Ascending aorta (tissue), 2 donors: ENCODE measurements at places on chromosomes 5 and 9.

DNA sequence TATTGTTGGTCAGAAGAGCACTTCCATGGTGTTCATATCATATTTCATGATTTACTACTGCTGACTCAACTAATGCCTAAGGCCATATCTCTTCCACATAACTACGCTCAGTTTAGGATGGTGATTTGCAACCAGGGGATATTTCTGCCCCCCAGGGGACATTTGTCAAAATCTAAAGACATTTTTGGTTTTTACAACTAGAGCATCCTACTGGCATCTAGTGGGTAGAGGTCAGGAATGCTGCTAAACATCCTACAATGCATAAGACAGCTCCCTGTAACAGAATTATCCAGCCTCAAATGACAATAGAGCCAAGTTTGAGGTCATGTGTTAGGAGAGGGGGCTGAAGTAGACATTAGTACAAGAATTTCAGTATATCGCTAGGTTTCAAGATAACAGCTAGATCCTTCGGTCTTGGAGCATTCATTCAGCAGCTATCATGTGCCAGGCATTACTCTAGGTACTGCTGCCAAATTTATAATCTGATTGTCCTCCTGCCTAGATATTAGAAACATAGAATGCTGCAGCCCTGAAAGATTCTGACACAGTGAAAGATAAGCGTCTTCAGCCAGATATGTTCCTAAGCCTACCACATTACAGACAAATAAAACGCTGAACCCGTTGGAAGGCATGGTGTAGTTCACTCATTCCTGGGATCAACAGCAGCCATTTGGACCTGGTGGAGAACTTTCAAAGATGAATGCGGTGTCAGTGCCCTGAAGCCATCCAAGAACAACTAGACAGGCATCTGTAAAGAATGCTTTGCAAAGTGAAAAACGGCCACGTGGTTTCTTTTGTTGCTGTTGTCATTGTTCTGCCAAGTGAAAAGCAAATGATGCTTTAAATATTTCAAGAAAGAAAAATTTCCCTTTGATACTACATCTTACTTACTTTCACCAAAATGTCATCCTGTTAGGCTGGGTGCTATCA lies 55.5 kb upstream of the FST start:
- no peak for DNase-seq

DNA sequence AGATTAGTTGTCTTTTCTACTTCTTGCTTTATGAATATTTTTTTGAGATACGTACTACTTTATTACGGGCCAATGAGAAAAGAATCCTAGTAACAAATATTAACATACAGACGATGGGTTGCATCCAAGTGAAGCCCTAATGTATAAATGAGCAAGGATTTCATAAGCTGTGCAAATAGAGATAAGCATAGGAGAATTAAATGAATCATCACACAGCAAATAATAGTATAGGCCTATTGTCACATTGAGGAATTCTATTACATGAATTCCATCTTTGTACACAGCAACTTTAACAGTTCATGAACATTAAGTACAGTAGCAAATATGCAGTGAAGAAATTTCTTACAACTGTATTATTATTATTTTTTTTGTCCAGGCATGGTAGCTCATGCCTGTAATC lies 78.0 kb downstream of the ACER2 start:
- no peak for DNase-seq

DNA sequence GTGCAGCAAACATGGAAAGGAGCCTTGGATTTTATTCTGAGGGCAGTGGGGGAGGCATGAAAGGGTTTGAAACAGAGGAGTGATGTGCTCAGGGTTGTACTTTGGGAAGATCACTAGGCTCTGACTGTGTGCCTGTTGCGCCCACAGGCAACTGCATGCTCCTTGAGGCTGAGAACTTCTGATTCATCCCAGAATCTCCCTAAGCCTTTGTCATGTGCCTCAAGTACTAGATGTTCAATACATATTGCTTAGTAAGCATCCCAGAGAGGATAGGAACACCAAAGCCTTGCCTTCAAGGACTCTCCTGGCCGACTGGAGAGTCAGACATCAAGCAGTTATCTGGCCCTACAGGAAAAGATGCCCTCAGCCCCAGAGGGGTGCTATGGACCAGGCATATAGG lies 54.1 kb downstream of the ARHGEF37 start:
- DNase-seq: no peak

DNA sequence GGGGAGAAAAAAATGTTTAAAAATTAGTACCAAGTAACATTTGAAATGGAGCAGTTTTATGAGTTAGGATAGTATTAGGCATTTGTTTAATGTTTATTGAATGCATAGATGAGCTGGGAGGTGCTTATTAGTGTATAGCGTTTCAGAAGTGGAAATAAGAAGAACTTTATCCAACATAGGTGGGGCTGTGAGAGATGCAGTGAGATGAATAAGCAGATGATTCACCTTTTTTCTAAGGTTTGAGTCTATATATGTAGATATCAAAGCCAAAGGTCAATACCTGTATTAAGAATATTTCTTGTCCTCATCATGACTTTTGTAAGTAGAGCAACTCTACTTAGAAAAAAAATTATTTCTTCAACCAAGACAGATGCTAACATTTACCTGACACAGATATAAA lies 54.6 kb upstream of the POU4F3 start:
- DNase-seq: no peak

GRCh38 chr9:38024036-38024681 lies 44.9 kb downstream of the SHB start:
- DNase-seq: no peak

DNA sequence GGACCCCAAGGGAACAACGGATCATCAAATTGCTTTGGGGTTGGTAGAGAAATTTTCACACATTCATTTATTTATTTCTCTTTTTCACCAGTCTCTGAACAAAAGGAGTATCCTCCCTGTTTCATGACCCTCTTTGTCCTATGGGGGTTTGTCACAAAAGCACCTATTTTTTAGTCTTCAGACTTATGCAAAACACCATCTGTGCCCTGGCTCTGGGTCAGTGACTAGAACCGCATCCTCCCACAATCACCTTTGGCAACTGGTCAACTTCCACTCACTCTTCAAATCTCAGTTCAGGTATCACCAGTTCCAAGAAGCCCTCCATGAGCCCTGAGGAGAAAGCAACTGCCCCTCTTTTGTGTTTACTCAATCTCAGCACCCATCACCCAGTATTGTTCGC lies 395.7 kb downstream of the CDK5RAP2 start:
- no peak for DNase-seq

- DNase-seq: peak; percentile 63
Observed at GRCh38 chr9:89878687-89879086, 273.9 kb downstream of the GADD45G start.

DNA sequence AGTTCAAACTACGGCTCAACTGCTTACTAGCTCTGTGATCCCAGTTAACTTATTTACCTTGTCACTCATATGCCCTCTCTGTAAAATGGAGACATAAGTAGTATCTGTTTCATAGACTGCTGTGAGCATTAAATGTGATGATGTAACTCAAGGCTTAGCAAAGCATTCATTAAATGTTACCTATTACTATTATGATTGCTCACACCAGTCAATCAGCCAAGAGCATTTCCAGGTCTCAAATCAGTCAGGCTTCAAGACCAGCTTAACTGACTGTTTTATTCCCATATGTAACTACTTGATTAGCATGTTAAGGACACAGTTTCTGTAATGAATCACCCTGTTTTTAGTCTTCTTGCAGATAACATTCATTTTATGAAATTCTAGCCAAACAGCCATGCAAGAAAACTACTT lies 413.3 kb downstream of the MLLT3 start:
- DNase-seq: no peak

DNA sequence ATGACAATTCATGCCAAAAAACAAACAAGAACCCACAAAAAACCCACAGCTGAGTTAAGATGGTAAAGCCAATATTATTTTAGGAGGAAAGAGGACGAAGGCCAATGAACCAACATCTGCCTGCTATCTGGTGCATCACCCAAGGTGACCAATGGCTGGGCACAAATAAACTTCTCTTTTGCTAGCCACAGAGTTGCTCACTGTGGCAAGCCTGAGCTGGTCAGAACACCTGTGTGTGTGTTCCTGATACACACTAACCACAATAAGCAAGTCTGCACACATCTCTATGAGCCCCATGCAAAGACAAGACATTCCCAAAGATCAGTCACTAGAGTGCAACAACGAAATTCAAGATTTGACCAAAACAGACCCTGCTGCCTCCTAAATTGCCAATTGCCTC lies 63.1 kb downstream of the RNF38 start:
- DNase-seq: no peak

GRCh38 chr5:153775923-153776322 lies 262.8 kb downstream of the FAM114A2 start:
- DNase-seq: no peak

DNA sequence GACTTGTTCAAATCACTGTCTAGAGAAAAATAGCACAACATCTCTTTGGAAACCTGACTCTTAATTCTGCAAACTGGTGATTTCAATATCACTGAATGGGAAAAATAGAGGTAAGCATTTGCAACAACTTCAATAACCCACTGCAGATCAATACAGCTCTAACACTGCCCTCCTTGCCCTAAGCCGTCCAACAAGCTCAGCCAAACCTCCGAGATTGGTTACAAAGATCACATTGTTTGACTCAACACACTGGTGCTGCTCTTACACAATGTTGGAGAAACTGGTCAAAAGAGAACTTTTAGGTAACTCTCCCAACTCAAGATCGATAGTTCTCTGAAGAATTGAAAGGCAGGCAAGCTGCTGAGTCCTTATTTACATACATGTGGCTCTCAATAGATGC lies 150.4 kb downstream of the SPOCK1 start:
- DNase-seq: no peak

GRCh38 chr9:16705111-16705604 lies 165.3 kb downstream of the BNC2 start:
- DNase-seq: peak; percentile 97

GRCh38 chr9:113875459-113876150 lies 504 bp upstream of the ZNF618 start:
- no peak for DNase-seq

- DNase-seq: no peak
Observed at GRCh38 chr5:112316731-112317130, 102.3 kb downstream of the EPB41L4A start.

DNA sequence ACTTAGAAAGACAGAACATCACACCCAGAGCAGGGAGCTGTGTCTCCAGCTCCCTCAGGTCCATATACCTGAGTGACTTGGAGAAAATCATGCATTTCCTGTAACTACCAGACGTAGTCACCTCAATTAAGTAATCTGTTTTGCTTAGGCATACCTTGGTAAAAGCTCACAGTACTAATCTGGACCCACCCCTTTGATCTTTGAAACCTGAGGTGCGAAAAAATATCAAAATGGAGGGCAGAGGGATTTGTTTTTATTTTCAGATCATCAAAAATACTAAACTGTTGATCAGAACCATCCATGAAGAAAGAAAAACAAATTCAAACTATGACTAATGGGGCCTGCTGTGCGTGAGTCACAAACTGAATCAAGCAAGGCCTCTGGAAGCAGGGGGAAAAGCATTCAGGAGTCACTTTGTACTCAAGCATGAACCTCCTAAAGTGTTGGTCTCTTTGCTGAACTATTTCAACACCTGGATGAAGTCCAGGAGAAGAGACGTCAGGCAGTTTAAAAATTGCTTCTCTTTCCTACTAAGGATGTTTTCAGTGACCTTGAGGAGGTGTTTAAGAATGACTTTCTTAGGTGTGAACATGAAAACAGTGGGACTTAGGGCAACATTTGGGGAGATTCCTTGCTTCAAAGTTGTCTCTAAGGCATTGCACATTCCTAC lies 76.3 kb downstream of the MUSK start:
- DNase-seq: peak; percentile 86

GRCh38 chr9:23556459-23556858 lies 269.6 kb downstream of the ELAVL2 start:
- no peak for DNase-seq

DNA sequence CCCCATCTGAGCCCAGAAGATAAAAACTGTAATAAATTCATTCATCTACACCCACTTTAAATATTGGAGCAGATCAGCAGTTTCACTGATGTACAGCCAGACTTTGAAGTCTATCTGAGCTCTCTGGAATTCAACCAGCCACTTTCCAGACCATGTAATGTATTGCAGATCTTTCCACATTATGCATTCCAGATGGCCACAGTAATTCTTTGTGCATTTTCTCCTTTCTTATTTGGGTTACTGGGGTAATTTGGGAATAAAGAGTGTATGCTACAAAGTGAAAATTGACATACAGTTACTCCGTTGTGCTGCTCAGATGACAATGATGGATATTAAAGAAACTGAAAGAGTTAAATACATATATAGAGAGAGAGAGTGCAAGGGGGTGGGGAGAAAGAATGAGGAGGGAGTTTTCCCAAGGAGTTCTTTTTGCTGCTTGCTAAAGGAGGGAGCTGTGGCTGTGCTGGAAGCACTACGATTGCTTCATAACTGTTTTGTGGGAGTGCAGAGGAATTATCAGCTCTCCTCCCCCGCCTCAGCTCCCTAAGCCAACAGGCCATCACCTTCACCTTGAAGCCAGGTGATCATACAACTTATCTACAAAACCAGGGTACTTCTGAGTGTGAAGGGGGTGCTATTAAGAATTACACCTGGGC lies 152.8 kb downstream of the GAS1 start:
- no peak for DNase-seq

GRCh38 chr9:114588210-114588609 lies 641 bp downstream of the ATP6V1G1 start:
- no peak for DNase-seq

DNA sequence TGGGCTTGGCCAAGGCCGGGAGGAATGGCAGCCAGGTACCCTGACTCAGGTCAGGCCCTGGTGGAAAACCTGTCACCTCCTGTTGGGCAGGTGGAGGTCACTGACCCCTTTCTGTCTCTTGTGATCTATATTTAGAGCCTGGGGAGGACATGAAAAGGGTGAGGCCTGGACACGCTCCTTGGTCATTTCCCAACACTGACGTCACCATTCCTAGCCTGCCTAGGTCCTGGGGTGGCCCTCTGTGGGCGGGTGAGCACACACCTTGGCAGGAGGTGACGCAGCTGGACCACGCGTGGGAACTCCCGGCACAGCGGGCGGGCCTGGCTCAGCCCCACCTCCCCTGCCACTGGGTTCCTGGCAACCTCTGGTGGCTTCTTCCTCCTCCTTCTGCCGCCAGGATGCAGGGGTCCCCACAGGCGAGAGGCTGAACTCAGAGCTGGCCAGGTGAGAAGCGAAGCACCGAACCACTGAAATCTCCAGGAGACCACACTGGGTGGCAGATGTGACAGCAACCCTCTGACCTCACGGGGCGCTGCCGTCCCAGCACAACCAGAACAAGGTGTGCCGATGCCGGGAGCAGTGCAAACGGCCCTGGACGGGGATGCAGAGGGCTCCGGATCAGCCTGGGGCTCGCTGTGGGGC lies 6.4 kb upstream of the RALGDS start:
- DNase-seq: no peak

DNA sequence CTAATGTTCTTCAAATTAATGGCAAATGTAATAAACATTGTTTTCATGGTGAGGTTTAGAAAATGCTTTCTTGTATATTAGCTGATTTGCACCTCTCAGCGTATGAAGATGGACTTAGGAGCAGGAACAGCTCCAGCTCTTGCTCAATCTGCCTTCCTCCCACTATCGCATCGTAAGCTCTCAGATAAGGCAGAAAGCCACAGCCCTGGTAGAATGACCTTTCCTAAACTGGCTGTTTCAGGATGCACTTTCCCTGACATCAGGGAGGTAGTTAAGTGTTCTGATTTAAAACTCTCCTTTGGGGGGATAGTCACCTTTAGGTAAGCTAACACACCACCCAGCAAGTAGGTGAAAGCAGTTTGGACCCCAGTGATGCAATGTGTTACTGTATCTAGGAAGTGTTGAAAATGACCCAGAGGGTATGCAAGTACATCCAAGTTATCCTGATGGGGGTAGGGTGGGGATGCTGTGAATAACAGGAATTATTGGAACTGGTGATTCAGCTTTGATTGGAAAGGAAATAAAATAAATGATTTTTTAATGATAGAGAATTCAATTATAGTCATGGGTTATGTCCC lies 72.3 kb downstream of the LMNB1 start:
- no peak for DNase-seq

- DNase-seq: no peak
Observed at GRCh38 chr9:108270051-108270450, 585.7 kb downstream of the ACTL7B start.
